EL (cell line): ENCODE measurements at places on chromosomes 5 and 9.
A peak's percentile ranks its signal among the peaks of the same experiment; 100 is the strongest.

DNA sequence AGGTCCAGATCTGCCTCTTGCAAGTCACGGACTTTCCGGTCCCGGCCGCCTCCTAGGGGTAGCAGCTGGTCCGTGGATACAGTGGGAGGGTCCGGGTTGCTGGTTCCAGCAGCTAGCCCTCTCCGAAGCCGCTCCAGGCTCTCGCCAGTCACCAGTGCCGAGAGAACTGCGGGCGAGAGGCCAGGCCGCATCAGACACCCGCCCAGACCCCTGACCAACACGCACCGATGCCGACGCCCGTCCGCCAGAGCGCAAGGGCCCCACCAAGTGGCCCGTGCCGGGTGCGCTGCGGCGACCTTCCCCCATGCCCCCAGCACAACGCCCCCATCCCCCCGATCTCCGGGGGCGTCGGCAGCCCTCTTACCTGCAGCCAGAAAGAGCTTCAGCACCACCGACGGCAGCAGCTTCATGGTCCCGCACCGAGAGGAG, 470 bp downstream of the HBEGF start:
- peak; percentile 71 for DNase-seq

DNA sequence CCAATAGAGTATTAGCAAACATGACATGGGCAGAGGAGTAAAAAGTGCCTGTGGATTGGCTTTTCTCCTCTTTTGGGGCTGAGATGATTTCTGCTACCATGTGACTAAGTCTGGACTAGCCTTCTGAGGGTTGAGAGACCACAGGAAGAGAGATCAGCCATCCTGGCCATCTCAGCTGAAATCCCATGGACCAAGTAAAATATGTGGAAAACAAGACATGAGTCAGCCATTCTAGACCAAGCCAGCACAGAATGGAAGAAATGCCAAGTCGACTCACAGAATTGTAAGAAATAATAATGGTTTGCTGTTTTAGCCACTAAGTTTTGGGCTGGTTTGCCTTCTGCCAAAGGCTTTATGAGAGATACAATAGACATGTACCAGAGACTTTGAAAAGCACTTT, 377.8 kb downstream of the CHSY3 start:
- no peak for DNase-seq

- DNase-seq: no peak
These were observed 32.1 kb downstream of the NFIB start for GRCh38 chr9:14281876-14282275.

DNA sequence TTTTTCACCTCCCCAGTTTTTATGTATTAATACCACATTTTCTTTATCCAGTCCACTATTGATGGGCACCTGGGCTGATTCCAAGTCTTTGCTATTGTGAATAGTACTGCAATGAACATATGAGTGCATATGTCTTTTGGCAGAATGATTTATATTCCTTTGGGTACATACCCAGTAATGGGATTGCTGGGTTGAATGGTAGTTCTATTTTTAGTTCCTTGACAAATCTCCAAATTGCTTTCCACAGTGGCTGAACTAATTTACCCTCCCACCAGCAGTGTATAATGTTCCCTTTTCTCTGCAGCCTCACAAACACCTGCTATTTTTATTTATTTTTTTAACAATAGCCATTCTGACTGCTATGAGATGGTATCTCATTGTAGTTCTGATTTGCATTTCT, 340.2 kb downstream of the ADAMTS6 start:
- no peak for DNase-seq

GRCh38 chr9:98989036-98990000, 45.6 kb downstream of the COL15A1 start:
- DNase-seq: peak; percentile 99

- no peak for DNase-seq
These were observed 28.8 kb upstream of the TAL2 start for GRCh38 chr9:105633411-105633810.

GRCh38 chr5:142653321-142653720, 32.6 kb downstream of the FGF1 start:
- no peak for DNase-seq

DNA sequence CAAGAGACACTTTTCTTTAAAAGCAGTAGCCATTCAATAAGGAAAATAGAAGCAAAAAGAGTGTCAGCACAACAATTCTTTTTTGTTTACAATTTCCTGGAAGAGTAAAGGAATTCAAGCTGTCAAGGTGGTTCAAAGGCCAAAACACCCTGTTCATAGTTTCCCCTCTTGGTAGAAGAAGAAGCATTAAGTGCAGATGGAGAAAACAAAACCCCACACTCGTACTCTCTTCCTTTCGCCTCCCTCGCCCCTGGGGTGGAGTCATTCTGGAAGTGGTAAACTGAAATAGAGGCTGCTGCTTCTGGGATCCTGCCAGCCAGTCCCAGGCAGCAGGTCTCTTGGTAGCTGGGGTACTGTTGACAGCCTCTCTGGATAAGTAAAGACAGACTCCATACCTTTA, 105.0 kb downstream of the ANKRD55 start:
- no peak for DNase-seq

- DNase-seq: no peak
These were observed 188.6 kb downstream of the SNX18 start for GRCh38 chr5:54705994-54706653.

DNA sequence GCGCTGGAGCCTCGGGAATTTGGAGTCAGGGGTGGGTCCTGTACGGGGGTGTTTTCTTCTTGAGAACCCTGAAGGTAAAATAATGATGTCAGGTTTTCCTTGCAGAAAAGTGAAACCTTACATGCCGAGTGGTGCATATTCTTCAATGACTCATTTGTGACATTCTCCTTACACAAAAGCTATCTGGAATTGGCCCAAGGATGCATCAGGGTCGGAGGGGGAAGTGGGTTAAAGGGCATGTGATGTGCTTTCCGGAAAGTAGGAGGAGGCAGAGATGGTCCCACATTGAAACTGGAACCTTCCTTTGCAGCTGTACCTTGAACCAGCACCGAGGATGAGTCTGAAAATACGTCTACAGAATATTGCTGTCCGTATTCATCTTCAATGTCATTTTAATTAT, 411.2 kb upstream of the IRX4 start:
- DNase-seq: no peak

DNA sequence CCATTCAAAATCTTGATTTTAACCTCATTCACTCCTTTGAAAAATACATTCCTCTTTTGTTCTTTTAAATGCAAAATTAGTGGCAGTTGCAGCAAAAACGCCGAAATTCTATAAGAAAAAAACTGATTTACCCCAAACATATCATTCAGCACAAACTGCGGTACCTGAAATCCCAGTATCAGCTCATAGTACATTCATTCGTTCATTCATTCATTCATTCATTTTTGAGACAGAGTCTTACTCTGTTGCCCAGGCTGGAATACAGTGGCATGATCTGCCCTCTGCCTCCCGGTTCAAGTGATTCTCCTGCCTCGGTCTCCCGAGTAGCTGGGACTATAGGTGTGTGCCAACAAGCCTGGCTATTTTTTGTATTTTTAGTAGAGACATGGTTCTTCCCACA, 20.4 kb downstream of the FBLL1 start:
- DNase-seq: no peak
